ENCODE measurements at places on chromosomes 6 and 20.

GRCh38 chr6:105014954-105015353 lies 58.0 kb downstream of the LIN28B start:
- peak; percentile 11 for DNase-seq

DNA sequence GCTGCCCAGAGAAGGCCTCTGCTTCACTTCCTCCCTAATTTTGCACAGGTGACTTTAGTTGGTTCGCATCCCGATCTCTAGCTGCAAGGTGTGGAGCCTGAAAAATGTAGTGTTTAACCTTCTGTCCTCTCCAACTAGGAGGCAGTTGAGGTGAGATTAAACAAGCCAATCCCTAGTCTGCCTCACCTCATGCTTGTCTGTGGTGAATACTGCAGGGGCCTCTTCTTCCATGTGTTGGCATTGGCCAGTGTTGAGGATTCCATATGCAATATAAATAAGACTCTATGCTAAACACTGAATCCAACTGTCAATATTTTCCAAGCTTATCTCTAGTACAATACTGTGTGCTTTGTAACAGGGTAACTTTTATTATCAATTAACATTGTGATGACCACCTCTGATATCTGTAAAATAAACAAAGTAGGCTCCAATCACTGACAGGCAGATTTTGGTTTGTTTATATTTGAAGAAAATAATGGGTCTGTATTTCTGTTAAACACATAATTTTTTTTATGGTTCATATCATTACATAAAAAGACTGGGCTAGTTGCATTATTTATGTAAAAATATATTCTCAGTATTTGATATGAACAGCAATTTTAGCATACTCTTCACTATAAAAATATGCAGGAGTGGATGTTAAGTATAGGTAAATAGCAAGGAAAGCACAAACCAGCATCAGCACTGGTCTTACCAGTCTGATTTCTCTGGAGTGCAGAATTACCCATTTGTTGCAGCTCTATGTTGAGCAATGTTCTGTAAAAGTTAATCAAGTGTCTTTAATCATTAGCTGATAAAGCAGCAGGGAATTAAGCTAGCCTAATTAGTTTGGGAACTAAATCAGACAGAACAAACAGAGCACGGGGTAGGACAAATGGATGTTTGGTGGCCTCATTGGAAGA lies 74.0 kb downstream of the ANKRD6 start:
- DNase-seq: no peak

- DNase-seq: no peak
Observed at GRCh38 chr6:32635526-32636123, 1.6 kb upstream of the HLA-DQA1 start.

DNA sequence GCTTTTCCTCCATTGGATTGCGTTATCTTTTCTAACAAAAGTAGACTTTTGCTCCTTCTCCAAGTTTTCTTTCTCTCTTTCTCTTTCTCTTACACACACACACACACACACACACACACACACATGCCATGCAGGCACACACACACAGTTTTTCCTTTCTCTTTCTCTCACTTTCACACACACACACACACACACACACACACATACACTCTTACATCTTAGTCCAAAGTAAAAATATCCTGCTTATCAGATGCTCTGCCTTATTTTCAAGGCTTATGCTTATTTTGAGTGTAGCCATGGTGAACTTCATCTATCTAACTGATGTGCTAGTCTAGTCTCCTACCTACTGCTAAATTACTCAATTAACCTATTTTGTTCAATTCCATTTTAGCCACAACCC lies 34.4 kb upstream of the RAB23 start:
- DNase-seq: no peak

DNA sequence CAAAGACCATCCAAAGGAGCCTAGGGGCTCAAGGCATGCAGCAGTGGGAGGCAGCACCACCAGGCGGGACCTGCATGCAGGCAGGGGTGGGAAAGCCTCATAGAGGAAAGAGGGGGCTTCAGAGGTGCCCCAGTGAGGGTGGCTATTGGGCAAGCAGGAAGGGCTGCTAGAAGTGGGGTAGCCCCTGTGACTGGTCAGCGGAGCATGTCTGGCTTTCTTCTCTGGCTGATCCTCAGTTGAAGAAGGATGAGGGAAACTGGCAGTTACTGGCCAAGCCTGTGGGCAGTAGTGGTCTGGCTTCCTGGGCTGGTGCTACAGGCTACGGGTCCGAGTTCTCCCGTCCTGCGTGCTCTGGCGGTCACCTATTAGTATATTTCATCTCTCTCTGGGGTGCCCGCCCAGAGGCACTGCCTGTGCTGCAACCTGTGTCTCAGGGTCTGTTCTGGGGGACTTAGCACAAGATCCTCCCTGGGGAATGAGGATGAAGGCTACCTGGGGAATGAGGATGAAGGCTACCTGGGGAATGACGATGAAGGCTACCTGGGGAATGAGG lies 35.9 kb upstream of the CST7 start:
- DNase-seq: no peak

- DNase-seq: peak; percentile 48
Observed at GRCh38 chr6:106005013-106005412, 81.1 kb upstream of the PRDM1 start.

DNA sequence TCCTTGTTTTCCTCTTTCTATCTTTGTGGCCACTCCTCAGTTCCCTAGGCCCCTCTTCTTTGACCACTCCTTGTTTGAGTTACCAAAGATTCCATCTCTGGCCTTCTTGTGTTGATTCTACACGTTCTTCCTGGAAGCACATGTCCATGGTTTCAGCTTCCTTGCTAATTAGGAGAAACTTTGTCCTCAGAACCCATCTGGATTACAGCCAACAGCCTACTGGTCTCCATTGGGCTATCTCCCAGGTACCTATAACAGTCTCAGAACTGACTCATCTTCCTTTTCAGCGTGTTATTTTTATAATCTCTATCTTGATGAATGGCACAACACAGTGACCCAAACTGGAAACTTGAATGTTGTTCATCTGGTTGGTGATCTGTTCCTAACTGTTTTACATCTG lies 17.5 kb downstream of the PTPRA start:
- DNase-seq: peak; percentile 18

GRCh38 chr20:39047417-39047985 lies 85.4 kb downstream of the DHX35 start:
- DNase-seq: no peak

GRCh38 chr6:165439928-165440554 lies 130.6 kb upstream of the C6orf118 start:
- peak; percentile 52 for DNase-seq

DNA sequence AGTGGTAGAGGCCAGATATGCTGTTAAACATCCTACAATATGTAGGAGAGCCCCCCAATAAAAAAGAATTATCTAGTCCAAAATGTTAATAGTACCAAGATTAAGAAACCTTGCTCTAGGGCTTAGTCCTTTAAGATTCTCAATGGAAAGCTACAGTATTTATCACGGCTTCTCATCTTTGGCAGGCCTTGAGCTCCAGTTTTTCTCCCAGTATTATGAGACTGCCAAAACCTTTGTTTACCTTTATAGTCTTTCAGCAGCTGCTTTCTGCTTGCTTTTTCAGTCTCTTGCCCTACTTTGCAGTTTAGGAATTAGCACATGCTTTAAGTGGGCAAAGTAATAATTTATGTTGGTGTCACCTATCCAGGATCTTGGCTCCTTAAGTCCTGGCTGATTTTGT lies 59.7 kb downstream of the NHLRC1 start:
- no peak for DNase-seq

- no peak for DNase-seq
Observed at GRCh38 chr6:37634238-37634826, 63.4 kb downstream of the MDGA1 start.

DNA sequence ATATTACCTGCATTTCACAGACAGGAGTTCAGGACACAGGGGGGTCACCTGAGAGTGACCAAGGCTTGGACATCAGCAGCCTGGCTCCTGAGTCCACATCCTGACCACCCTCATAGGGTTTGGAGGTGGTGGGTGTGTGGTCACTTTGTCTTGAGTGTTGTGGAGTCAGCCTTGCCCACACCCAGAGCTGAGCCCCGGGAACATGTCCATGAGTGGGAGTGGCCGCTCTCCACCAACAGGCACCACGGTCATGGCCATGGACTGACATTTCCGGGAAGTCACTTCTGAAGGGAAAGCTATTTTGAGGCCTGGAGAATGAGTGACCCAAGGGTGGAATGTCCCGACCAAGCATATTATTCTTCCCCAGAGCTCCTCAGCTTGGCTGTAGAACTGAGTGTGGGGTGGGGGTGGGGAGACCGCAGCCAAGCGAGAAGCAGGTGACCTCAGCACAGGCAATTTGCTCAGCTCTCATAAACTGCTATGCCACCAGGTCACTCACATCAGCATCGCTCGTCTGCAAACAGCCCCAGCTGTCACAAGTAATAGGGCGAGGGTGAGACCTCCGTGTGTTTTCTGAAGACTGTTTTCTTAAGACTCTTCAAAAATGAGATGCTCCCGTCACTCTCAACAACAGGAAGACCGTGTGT lies 348.6 kb upstream of the CDH4 start:
- DNase-seq: no peak

- DNase-seq: no peak
Observed at GRCh38 chr6:27575594-27576361, 102.9 kb upstream of the ZNF184 start.

DNA sequence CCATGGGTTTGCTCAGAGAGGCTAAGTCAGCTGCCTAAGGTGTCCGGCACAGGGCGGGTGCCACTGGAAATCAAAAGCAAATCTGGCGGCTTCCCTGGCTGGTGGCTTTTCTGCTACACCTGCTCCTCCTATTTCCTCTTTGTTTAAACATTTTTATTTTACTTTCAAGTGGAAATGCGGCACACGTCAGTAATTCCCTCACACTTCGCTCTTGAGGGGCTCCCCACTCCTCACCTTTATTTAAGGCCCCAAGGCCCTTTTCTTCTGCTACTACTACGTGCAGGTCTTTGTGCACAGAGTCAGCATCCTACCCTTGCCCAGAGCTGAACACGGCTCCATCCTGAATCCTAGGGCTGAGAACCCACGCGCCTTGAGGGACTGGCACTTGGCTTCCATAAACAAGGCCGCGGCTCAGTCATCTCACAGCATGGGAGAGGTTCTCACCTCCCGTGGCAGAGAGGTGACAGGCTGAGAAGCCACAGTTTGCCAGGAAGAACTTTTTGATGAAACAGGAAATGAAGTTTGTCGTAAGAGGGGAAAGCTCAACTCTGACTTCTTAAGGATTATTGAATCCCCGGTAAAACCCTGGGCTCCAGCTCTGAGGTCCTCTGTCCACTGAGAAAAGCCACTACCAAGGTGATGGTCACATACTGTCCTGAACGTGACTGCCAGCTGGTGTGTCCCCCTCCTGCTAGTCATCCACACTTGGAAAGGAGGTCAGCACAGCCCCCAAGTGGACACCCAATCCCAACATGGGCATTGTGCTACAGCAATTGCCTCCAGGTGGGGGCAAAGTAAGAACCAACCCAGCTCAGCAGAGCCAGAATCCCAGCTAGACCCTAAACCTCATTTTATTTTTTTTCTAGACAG lies 48.0 kb downstream of the NFATC2 start:
- DNase-seq: no peak

DNA sequence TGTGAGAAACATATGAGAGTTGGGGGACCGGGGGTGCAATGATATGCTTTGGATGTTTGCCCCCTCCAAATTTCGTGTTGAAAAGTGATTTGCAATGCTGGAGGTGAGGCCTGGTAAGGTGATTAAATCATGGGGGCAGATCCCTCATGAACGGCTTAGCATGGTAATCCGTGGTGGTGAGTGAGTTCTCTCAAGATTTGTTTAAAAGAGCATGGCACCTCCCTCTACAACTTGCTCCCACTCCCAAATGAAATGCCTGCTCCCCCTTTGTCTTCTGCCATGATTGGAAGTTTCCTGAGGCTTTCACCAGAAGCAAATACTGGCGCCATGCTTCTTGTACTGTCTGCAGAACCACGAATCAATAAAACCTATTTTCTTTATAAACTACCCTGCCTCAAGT lies 2.5 kb downstream of the DEK start:
- DNase-seq: no peak

- peak; percentile 95 for DNase-seq
Observed at GRCh38 chr20:33732166-33732970, 572 bp downstream of the ZNF341 start.

DNA sequence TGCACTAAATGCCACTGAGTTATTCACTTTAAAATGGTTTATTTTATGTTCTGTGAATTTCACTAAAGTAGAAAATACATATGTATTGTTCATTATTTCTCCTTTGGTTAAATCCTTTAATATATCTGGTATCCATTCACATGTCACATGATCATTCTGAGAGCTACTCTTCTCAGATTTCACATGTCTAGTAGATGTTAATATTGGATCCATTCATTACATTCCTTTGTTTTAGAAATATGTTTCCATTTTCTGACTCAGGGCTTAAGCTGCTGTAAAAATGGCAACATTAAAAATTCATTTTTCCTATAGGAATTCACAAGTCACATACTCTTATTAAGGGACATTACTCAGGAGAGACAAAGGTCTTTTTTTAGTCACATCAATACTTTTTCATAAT lies 205.4 kb downstream of the ZFAND3 start:
- DNase-seq: no peak

GRCh38 chr20:54382419-54382818 lies 93.0 kb upstream of the DOK5 start:
- no peak for DNase-seq

- DNase-seq: no peak
Observed at GRCh38 chr20:24442909-24443308, 26.5 kb upstream of the SYNDIG1 start.

- DNase-seq: peak; percentile 93
Observed at GRCh38 chr20:51022803-51023616, at the start of gene KCNG1. KCNG1 (minus strand) TSS chr20:51023107; CDS start chr20:51010338, 12,769 bp downstream.

DNA sequence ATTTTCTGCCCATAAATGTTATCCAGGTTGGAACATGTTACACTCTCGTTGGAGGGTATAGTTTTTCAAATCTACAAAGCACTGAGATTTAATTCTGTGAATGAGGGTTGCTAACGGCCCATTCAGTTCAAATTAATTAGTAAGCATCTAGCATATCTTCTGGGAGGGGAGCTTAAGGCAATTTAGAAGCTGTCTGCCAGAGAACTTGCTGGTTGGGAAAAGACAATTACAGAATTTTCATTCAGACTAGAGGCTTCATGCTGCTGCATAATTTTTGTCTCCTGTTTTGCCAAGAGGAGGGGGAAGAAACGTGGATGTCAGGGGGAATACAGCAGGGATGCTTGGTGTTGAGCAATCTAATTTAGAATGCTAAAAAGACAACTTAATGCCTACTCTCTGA lies 268.3 kb upstream of the FAM83B start:
- DNase-seq: no peak

GRCh38 chr6:169316651-169317050 lies 63.0 kb upstream of the THBS2 start:
- no peak for DNase-seq

DNA sequence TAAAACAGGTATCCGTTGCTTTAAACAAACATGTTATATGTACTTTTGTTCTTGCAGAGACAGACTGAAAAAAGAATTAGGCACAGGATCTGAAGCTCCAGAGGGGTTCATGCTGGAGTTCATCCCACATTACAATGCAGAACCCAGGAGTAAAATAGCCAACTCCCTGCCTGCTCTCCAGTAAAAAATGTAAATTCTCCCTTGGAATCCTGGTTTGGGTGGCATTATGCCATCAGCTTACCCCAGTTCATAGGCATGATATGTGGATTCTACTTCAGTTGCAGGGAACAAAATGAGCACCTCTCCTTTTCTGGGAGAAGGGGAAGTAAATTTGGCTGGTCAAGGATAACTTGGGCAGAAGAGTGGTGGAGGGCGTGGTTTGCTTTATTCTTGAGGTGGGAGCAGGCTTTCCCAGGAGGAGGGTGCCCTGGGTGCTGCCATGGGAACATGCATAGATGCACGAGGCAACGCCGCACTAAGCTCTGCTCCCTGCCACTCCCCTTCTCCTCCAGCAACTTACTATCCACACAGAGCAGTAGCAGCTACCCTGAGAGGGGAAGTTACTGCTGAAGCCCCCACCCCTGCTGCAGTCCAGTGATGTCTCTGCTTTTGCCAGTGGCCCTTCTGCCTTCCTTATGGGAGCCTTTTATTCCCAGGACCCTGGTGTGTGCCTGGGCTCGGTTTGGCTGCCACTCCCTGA lies 71.6 kb upstream of the GLP1R start:
- no peak for DNase-seq

Data from astrocyte of the hippocampus (primary cell).